Memory B cell (primary cell): ENCODE measurements at places on chromosomes 6 and 20.

- no peak for DNase-seq
Measured at GRCh38 chr20:62766716-62767115, 29.6 kb upstream of the MRGBP start.

DNA sequence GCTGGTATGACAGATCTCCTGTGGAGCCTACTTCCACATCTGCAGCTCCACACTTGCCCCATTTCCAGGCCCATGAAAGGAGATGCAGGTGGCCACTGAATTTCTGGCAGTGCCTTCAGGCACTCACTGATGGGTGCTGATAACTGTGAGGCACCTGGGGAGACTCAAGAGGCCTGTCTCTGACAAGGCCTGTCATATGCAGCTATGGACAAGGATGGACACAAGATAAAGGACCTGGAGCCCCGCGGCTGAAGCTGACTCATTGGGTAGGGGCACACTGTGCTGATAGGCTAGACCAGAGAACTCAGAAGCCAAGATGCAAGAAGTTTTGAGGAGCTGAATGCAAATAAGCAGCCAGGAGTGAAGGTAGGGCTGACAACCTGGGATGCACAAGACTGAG is 81.0 kb upstream of the LRFN2 start:
- DNase-seq, result no peak

DNA sequence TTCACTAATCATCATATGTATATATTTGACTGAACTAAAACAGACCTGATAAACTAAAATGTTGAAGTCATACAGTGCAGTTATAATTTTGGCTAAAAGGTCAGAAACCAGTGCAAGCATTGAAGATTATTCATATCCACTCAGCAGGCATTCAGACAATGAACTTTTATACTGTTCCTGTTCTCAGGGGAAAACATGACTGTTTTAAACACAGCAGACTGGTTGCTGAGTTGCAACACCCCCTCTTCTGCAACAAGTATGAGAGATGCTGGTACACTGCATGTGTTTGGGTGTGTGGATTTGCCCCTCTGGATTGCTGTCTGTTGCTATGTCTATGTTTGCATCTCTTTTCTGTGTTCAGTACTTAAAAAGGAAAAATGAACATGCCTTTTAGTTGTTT is 206.8 kb downstream of the EYA4 start:
- DNase-seq, result no peak

DNA sequence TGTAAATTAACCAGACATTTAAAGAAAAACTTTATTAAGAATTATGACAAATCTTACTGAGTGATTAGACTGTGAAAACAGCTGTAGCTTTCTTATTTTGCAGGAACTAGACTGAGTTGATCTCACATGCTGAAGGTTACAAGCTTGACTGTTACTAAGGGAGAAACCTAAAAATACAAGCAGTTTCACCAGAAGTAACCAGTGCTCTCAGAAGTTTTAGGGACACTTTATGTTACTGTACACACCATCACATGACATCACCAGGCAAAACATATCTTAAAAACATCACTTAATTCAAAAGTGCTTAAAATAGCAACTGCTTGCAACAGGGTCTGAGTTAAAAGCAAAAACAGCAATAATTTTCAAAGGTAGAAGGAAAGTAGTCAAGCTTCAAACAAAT is 5.4 kb downstream of the FBXO30 start:
- no peak for DNase-seq

DNA sequence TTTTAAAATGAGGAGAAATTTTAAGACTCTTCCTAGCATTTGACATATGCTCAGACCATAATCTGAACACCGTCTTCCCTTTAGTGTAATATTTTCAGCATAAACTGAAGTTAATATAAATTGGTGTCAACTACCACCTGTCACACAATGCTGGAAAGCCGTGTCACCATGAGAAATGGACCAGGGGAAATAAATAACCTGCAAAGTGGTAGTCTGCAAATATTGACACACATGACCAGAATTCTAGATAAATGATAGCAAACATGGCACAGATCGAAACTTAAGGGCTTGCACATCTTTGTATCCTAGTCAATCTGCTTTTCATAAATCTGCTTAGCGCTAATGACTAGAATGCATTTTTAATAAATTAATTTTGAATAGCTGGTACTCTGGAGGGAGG is 191.9 kb downstream of the CD83 start:
- DNase-seq, result no peak

DNA sequence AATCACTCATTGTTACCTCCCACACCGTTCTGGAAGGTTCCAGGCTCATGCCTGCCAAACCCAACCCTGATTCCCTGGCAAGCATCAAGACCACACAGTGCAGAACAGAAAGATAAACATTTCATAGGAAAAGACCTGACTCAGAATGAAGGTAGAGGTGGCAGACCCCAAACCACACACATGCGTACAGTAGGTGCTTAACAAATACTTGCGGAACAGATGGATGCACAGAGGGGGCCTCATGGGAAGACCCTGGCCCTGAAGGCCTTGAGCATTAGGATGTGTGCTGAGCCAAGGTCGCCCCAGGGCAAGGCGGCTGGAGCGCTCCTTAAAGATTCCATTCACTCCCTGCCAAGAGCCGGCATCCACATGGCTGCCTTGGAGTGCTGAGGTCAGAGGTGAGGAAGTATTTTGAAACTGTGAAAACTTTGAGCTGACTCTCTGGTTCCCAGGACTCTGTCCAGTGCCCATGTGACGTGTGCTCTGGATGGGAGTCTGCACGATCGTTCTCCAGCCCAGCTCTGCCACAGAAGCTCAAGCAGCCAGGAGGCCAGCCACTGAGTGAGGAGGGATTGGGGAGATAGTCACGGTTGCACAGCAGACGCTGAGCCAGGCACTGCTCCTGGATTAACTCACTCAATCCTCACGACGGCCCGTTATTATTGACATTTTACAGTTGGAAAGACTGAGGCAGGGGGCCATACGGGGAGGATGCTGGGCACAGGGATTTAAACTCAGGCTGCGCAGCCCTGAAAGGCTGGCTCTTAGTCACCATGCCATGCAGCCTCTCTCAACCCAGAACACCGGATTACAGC is 65.5 kb upstream of the AFDN start:
- no peak for DNase-seq

DNA sequence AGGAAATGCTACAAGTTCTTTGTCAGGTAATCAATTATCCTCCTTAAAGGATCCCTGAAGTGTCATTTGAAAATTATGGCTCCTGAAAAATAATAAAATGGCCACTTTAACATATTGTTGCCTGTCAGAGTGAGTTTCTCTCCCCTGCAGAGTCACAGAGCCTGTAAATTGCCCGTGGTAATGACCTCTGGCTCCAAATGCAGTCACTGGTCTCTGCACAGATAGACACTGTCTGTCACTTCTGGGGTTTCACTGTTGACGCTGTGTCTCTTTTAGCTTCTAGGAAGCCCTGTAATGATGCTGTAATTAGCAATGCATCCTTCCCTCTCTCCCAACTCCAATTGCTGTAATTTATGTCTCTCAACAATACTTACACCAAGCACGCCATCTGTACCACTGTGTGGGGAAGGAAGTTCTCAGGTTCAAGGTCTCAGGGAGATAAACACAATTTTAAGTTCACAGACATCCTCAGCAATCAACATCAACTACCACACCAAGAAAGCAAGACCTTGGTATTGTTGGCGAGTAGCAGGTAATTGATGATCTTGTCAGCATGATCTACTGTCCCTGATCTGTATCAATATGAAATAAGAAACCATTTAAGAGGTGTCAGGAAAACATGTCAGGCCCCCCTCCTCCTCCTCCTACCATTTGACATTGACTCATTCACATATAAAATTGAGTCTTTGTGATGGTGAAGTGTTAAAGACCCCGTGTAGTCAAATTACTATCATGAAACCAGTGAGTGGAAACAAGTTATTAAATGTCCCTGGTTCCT is 91.2 kb upstream of the SULF2 start:
- DNase-seq, result no peak

- DNase-seq, result no peak
Measured at GRCh38 chr6:48764286-48765044, 653.5 kb upstream of the PTCHD4 start.

DNA sequence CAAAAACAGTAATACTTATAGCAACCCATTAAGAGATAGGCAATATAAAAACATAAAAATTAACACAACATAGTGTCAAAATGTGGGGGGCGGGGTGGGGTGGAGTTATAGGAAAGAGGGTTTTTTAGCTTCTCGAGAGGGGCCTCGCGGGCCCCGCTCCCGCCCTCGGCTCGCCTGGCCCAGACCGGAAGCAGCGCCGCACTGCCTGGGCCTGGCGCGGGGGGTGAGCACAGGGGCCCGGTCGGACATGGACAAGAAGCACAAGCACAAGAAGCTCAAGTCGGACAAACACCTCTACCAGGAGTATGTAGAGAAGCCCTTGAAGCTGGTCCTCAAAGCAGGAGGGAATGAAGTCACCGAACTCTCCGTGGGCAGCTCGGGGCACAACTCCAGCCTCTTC is 53.4 kb downstream of the REV3L start:
- DNase-seq, result no peak

GRCh38 chr6:160076009-160076408 is 45.6 kb upstream of the SLC22A1 start:
- no peak for DNase-seq

- DNase-seq, result no peak
Measured at GRCh38 chr20:48287021-48287494, 501.8 kb upstream of the SULF2 start.

DNA sequence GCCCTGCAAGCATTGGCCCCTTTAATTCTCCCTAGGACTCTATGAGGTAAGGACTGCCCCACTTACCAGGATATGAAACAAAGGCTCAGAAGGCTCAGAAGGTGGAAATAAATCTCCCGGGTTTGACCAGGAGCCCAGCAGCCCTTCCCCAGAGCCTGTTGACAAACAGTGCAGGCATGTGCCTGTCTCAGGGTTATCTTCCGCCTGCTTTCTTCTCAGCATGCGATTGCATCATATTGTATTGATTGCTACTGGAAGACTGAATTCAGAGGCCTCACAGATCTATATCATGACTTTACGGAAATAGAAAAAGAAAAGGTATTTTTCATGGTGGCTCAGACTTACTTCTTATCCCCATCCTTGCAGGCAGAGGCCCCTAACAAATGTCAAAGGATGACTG is 92.7 kb downstream of the PHACTR3 start:
- no peak for DNase-seq

GRCh38 chr6:125718109-125718508 is 31.3 kb upstream of the HEY2 start:
- no peak for DNase-seq

- no peak for DNase-seq
Measured at GRCh38 chr6:9405825-9406224, 970.5 kb upstream of the SLC35B3 start.

- no peak for DNase-seq
Measured at GRCh38 chr20:56469077-56469449, 636 bp downstream of the RTF2 start.

GRCh38 chr6:37622646-37623071 is 75.0 kb downstream of the MDGA1 start:
- DNase-seq, result no peak

DNA sequence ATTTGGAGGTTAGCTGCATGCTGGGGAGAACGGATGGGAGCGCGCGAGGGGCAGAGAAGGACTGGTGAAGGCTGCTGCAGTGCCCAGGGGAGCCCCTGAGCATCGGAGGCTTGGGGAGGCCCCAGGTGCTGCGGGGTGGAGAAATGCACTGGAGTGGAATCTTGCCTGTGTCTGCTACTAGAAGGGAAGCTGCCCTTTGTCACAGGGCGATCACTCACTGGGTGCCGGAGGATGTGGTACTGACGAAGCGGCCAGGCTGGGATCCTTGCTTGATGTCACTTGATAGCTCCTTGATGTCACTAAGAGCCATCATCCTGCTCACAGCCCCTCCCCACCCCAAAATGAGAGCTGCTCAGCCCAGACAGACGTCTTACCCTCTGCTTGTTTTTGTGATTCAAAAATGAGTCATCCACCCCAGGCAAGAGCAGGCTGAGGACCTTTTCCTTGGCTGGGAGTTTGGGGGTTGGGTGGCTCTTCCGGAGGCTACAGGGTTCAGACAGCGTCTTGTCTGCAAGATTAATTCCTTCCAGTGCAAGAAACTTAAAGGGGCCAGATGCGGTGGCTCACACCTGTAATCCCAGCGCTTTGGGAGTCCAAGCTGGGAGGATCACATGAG is 62.6 kb upstream of the PMEPA1 start:
- no peak for DNase-seq

DNA sequence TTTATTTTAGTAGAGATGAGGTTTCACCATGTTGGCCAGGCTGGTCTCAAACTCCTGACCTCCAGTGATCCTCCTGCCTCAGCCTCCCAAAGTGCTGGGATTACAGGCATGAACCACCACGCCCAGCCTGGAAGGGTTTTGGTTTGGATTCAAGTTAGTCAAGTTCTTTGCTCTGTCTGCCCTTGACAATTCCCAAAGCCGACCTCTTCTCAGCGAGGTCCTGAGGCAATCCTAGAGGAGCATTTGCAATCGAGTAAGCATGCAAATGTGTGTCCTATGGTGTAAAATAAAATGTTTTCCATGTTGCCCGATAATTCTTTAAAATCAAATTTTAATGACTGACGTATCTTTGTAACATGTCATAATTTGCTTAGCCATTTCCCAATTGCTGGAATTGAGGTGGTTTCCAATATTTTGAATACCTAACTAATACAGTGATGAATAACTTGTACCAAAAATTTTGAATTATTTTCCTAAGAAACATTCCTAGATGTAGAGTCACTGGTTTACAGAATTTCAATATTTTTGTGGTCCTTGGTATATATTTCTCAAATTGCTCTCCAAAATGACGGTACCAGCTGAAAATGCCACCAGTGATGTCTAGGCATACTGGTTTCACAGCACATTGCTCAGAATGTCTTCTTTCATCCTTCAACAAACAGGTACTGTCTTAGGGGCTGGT is 38.7 kb downstream of the GTF2H5 start:
- no peak for DNase-seq

DNA sequence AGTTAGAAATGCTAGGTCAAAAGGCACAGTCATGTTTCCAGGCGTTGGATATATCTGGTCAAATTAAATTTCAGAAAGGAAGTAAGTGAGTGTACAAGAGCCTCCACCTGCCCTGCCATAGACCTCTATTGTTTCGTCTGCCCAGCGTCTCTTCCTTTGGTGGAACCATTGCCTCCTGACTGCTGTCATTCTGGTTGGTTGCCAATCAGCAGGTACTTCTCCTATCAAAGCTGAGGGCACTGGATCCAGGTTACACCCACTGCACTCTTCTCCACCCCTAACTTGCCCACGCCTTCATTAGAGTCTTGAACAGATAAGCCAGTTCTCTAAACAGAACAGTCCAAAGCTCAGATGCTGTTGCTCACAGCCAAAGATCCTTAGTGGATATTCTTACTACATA is 2.6 kb upstream of the WFDC5 start:
- DNase-seq, result no peak

DNA sequence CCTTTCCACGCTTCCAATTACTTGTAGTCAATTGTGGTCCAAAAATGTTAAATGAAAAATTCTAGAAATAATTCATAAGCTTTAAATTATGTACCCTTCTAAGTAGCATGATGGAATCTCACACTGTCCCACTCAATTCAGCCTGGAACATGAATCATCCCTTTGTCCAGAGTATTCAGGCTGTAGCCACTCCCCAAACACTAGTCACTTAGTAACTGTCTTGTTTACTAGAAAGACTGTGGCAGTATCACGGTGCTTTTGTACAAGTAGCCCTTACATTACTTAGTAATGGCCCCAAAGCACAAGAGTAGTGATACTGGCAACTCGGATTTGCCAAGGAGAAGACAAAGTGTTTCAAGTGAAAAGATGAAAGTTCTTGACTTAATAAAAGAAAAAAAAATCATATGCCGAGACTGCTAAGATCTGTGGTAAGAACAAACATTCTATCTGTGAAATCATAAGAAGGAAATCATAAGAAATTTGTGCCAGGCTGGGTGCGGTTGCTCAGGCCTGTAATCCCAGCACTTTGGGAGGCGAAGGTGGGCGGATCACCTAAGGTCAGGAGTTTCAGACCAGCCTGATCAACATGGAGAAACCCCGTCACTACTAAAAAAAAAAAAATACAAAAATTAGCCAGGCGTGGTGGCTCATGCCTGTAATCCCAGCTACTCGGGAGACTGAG is 168.5 kb upstream of the SIM1 start:
- no peak for DNase-seq
